Endodermal cell (in vitro differentiated cells): ENCODE measurements at places on chromosomes 4 and X. TPM values are rescaled to one million over a fixed set of nuclear protein-coding genes. Genes with fewer than 3 reads are reported as not detected.

DNA sequence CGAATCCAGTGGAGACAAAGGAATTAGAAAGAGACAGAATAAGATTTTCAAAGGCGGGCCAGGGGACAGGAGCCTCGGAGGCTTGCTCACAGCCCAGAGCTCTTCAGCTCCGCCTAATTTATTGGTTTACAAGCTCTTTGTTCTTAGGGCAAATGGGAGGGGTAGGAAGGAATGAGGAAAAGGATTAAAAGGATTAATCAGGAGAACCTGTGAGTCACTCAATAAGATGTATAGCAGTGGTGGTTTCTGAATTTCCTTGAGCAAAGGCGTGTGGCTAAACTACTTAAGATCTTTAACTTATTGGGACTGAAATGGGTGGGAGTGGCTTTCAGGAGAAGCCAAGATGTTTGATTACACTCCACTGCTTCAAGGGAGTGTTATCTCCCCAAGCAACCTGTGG, 456.0 kb upstream of the SPANXN1 start:
- no peak overlapping the region for H3K4me3 ChIP-seq
- H3K36me3 ChIP-seq, result no peaks in the 10 kb centered on the region
- no peak overlapping the region for H3K27ac ChIP-seq

DNA sequence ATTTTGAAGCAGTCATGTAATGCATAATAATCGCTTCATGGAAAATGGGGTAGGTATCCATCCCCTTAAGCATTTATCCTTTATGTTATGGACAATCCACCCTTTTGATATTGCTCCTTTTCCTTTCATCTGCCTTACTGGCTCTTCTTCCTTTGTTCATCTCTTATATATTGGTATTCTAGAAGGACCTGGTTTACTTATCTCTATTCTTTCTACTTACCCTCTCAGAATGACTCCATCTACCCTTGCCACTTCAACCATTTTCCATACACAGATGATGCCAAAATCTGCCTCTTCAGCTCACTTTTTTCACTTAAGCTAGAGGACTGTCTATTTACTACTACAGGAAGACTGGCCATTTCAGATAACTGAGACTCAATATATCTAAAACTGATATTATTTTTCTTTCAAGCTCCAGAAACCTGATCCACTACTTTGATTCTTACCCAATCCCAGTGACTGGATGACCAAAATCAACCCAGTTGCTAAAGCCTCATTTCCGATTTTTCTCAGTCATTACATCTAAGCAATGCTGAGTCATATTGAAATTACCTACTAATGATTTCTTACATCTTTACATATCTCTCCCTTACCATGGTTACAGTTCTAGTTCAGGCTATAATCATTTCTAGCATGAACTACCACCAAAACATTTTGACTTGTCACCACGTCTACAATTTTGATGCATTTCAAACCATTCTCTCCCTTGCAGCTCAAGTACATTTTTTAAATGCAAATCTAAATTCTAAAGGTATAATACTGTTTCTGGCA, 93.7 kb downstream of the FAAH2 start:
- no peak for DNase-seq
- H3K4me1 ChIP-seq, result no peaks in the 10 kb centered on the region

GRCh38 chr4:143390764-143391163, 54.1 kb downstream of the GAB1 start:
- no peaks in the 10 kb centered on the region for H3K4me1 ChIP-seq
- H3K27me3 ChIP-seq, result no peaks in the 10 kb centered on the region
- DNase-seq, result no peak
- H3K36me3 ChIP-seq, result no peaks in the 10 kb centered on the region
- H3K27ac ChIP-seq, result no peak overlapping the region

DNA sequence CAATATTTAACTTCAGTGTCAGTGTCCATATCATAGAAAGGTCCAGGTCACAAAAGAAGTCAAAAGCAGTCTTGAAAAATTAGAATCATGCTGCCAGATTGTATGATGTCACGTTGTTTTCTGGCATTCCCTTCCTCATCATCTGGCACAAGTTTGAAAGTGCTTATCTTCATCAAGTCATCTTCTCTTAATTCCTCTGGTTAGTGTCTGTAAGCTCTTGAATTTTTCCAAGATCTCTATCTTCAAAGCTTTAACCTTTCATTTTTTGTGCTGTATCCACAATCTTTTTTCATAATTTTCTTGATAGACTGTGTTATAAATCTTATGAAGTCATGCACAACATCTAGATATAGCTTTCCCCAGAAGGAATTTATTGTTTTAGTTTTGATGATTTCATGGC, 682.7 kb upstream of the AADAT start:
- DNase-seq, result no peak
- no peak overlapping the region for H3K4me3 ChIP-seq
- H3K27me3 ChIP-seq, result no peaks in the 10 kb centered on the region

DNA sequence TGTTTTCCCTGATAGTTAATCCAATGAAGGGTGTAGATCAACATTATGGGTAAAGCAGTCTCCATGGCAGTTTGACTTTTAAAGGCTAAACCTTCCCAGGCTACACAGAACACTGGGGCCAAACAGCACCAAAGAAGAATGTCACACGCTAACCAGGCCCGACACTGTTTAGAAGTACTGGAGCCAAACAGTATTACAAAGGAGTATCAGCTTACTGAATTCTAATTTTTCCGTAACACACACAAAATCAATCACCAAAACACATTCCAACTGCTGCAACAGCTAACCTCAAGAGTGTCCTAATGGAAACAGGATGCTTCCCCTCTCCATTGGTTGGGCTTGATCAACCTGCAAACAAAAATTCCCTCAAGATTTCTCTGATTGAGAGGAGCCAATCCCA, 783.5 kb downstream of the PCDH18 start:
- H3K27ac ChIP-seq, result no peak overlapping the region
- H3K4me1 ChIP-seq, result no peaks in the 10 kb centered on the region

DNA sequence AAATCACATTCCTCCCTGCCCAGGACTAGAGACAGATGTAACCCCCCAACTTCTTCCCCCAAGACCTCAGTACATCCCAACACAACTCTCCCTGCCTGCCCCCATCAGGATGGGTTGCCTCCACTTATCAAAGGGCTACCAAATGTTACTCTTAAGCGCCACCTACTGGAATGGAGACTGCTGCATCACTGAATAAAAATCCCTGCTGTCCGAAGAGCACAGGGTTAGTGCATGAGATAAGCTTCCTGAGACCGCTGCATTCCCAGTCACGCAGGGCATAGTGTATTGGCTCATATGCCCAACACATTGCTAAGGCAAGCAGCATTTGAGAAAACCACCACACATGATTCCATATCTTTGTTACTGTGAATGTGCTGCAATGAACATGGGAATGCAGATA, 544.5 kb downstream of the PPP4R3C start:
- no peaks in the 10 kb centered on the region for H3K27me3 ChIP-seq
- no peak overlapping the region for H3K27ac ChIP-seq
- no peaks in the 10 kb centered on the region for H3K4me1 ChIP-seq
- H3K36me3 ChIP-seq, result no peaks in the 10 kb centered on the region
- H3K4me3 ChIP-seq, result no peak overlapping the region

DNA sequence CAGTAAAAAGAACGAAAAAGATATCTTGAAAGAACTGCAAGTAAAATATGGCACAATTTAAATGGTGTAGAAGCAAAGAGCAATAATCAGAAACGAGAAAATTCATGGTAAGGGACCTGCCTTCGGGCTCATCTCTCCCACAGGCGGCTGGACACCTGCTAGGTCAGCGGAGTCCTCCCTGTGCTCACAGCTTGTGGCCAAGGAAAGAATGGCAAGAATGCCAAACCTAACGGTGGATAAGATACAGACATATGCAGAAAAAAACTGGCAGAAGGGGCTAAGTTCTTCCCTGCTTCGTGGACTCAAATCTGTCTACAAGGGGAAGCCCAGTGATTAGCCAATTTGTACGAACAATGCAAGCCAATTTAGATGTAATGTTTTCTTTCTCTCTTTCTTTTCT, 152.1 kb upstream of the VCX start:
- H3K27ac ChIP-seq, result no peak overlapping the region
- no peaks in the 10 kb centered on the region for H3K36me3 ChIP-seq
- no peaks in the 10 kb centered on the region for H3K4me1 ChIP-seq
- H3K4me3 ChIP-seq, result no peak overlapping the region

Gene NDNF
- total RNA-seq, result 2.4 and 3.1 TPM in 2 replicates
